ENCODE measurements at places on chromosomes 2 and 18.

GRCh38 chr2:231199219-231199618, 788 bp downstream of the ARMC9 start:
- DNase-seq = no peak

GRCh38 chr2:60158262-60158661, 395.2 kb downstream of the BCL11A start:
- DNase-seq = no peak

- no peak for DNase-seq
Measured at GRCh38 chr2:237435844-237436587, 22.1 kb upstream of the COL6A3 start.

- no peak for DNase-seq
Measured at GRCh38 chr2:80102026-80102425, 202.5 kb downstream of the LRRTM1 start.

DNA sequence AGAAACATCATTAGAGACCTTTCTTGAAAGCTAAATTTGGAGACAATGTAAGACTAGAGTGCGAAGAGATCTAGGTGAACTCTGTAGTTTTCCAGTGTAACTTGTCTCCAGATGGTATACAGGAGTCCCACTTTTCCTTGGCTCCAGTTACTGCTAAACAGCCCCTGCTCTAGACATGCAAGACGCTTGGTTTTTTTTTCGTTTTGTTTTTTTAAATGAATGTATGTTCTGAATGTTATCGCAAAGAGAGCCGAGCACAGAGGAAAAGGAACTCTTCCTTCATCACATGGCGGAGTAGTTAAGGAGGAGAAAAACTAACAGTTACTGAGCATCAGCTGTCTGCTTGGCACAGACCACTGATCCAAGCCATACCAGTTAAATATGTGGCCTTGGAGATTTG, 2.4 kb downstream of the RALB start:
- DNase-seq = no peak

- DNase-seq = no peak
Measured at GRCh38 chr2:143525402-143525860, 396.2 kb downstream of the ARHGAP15 start.

- no peak for DNase-seq
Measured at GRCh38 chr2:95299961-95300360, 2.8 kb downstream of the KCNIP3 start.
